Caco-2 (cell line): ENCODE measurements at places on chromosomes 5 and 9. TPM values are rescaled to one million over a fixed set of nuclear protein-coding genes. Genes with fewer than 3 reads are reported as not detected.
A peak's percentile ranks its signal among the peaks of the same experiment; 100 is the strongest.

GRCh38 chr9:83936523-83936922 is 15.3 kb upstream of the KIF27 start:
- DNase-seq: no peak
- no peaks in the 10 kb centered on the region for H3K4me1 ChIP-seq
- H3K27me3 ChIP-seq: no peaks in the 10 kb centered on the region
- H3K36me3 ChIP-seq: no peaks in the 10 kb centered on the region

DNA sequence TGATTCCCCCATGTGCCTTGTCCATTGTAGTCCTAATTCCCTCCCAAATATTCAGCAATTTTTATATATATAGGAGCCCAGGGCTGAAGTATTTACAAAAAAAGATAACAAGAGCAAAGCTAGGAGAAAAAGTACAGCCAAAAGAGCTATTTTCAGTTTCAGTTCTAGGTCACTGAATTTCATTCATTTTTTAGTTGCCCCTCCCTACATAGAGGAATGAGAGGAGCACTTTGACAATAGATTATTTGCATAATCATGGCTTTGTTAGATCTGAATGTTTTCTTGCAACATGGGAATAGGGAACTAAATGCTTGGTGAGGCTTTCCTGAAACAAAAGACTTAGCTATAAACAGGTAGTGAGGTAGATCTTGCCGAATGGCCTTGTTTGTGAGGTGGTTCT is 15.3 kb upstream of the F2RL2 start:
- H3K27me3 ChIP-seq: no peaks in the 10 kb centered on the region
- no peak for DNase-seq
- no peak overlapping the region for H3K27ac ChIP-seq
- H3K4me3 ChIP-seq: no peak overlapping the region

GRCh38 chr9:36847781-36848673 is 186.0 kb downstream of the PAX5 start:
- H3K27me3 ChIP-seq: no peaks in the 10 kb centered on the region
- no peaks in the 10 kb centered on the region for H3K4me1 ChIP-seq
- no peak overlapping the region for H3K27ac ChIP-seq
- no peak for DNase-seq
- H3K4me3 ChIP-seq: no peak overlapping the region
- H3K36me3 ChIP-seq: no peaks in the 10 kb centered on the region

- no peaks in the 10 kb centered on the region for H3K4me1 ChIP-seq
- no peak for DNase-seq
- H3K27me3 ChIP-seq: no peaks in the 10 kb centered on the region; the same call in none of the 2 replicates
- H3K4me3 ChIP-seq: no peak overlapping the region
- H3K36me3 ChIP-seq: no peaks in the 10 kb centered on the region
Observed at GRCh38 chr5:42779083-42779482, 22.5 kb downstream of the CCDC152 start.

DNA sequence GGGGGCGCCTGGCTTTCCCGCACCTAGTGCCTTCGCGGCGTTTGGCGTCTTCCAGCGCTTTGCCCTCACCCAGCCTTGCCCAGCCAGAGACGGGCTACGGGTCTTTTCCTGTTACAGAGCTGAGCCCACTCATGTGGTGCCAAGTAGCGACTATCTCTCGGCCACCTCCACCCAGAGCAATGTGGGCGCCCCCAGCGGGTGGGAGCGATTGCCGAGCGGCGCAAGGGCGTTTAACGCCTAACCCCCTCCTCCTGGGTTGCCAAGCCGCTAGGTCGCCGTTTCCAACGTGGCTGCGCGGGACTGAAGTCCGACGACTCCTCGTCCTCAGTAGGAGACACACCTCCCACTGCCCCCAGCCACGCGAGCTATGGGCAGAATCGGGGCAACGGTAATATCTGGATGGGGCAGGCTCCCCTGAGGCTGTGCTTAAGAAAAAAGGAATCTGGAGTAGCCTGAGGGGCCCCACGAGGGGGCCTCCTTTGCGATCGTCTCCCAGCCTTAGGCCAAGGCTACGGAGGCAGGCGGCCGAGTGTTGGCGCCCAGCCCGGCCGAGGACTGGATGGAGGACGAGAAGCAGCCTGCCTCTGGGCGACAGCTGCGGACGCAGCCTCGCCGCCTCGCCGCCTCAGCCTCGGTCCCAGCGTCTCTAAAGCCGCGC is 5.8 kb downstream of the TLX3 start:
- no peak overlapping the region for H3K4me3 ChIP-seq
- H3K27me3 ChIP-seq: no peaks in the 10 kb centered on the region
- no peak overlapping the region for H3K27ac ChIP-seq
- no peaks in the 10 kb centered on the region for H3K4me1 ChIP-seq
- DNase-seq: no peak

GRCh38 chr5:73596705-73597328 is 29.2 kb upstream of the ARHGEF28 start:
- H3K36me3 ChIP-seq: no peaks in the 10 kb centered on the region
- peak; percentile 56 for DNase-seq
- no peaks in the 10 kb centered on the region for H3K27me3 ChIP-seq
- no peak overlapping the region for H3K4me3 ChIP-seq
- H3K4me1 ChIP-seq: no peaks in the 10 kb centered on the region

DNA sequence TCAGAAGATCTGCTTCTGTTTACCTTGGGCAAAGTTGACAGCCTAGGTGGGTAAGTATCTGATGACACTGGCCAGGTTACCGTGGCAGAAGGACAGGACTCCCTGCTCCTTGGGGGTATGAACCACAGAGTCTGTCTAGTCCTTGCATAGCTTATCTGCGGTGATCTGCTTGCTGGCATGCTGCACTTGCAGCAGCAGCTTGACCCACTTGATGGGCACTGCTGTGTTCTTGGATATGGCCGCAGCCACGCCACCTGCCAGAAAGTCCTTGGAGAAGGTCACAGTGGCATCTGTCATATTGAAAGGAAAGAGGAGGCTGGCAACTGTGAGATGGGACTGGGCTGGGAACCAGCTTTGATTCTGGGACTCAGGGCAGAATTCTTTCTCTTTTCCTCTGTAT is 35.9 kb upstream of the POC5 start:
- no peaks in the 10 kb centered on the region for H3K4me1 ChIP-seq
- DNase-seq: no peak
- no peaks in the 10 kb centered on the region for H3K36me3 ChIP-seq
- H3K27me3 ChIP-seq: no peaks in the 10 kb centered on the region
- no peak overlapping the region for H3K4me3 ChIP-seq

DNA sequence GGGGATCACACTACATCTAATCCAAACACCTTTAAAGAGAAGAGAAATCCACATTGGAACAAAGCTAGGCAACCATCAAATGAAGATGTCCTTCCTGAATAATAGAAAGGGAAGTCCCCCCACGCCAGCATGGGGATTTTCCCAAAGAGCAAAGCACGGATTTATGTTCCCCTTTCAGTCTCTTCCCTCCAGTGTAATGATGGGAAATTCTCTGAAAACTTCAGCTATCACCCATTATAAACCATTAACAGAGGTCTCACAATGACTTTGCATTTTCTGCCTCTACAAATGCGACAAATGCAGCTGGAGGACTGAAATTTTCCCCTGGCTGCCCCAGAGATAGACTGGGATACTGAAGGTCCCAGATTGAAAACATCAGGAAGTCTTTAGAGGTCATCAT is 368.7 kb downstream of the EFNA5 start:
- H3K27me3 ChIP-seq: no peaks in the 10 kb centered on the region
- no peaks in the 10 kb centered on the region for H3K36me3 ChIP-seq
- no peaks in the 10 kb centered on the region for H3K4me1 ChIP-seq
- no peak for DNase-seq
- H3K4me3 ChIP-seq: no peak overlapping the region
- H3K27ac ChIP-seq: no peak overlapping the region

DNA sequence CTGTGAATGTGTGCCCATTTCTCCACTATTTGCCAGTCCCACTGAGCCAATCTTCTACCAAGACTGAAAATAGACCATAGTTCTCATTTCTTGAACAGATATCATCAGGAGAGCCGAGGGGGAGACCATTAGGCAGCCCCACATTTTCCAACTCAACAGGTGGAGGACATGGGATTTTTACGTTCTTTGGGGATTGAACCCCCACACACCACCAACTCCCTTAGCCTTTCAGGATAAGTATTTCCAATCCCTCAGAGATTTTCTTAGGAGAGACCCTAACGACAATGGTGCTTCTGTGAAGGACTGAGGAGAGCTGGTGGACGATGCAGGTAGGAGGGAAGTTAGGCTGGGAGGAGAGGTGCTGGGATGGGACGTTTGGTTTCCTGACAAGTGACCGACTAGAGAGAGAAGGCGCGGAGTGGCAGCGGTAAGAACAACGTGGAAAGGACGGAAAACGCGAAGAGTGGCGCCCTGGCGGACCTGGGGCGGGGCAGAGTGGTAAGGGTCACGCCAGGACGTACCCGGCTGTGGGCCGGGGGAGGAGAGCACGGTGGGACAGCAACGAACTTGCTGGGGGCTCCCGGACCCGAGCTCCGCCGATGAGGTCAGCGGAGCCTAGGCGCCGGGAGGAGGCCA is 681 bp upstream of the CHSY3 start:
- peak overlapping the region; percentile 67 for H3K4me3 ChIP-seq
- peaks cover 15% of the 10 kb centered on the region for H3K4me1 ChIP-seq
- no peak for DNase-seq
- no peaks in the 10 kb centered on the region for H3K36me3 ChIP-seq

DNA sequence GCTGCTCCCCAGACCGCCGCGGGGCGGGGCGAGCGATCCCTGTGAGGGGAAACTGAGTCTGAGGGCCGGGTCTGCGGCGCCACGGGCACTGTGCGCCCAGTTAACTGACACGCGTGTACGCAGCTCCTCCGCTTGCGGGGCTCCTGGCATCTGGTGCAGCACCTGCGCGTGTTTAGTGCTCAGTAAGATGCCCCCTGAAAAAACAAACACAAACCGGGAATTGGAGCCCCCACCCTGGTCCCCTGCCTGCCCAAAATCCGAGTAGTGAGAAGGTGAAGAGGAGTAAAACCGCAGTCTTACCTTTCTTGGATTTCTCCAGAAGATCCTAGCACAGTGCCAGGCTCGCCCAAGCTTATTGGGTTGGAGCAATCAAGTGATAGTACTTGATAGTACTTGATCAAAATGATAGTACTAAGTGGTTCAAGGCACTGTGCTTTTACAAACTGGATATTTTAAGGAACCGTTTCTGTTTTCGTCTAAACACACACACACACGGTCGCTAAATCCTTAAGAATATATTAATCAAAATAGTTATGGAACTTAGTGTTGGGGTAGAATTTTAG is 2.7 kb upstream of the TRAF1 start:
- peaks cover 2% of the 10 kb centered on the region; the same call in 1 of the 2 replicates for H3K27me3 ChIP-seq
- peak overlapping the region; percentile 64 for H3K4me3 ChIP-seq
- H3K36me3 ChIP-seq: no peaks in the 10 kb centered on the region
- H3K27ac ChIP-seq: no peak overlapping the region
- H3K4me1 ChIP-seq: peaks cover 5% of the 10 kb centered on the region; the same call in 1 of the 2 replicates
- no peak for DNase-seq

GRCh38 chr5:25286319-25286718 is 641.5 kb upstream of the CDH10 start:
- H3K27ac ChIP-seq: no peak overlapping the region
- H3K36me3 ChIP-seq: no peaks in the 10 kb centered on the region
- no peak for DNase-seq
- 0 out of 2 replicates have a peak, but pooled peaks cover 8% of the 10 kb centered on the region for H3K4me1 ChIP-seq
- no peak overlapping the region for H3K4me3 ChIP-seq

GRCh38 chr9:751137-752051 is 90.1 kb upstream of the DMRT1 start:
- DNase-seq: peak; percentile 24
- H3K4me1 ChIP-seq: peaks cover 13% of the 10 kb centered on the region; the same call in 1 of the 2 replicates
- H3K36me3 ChIP-seq: no peaks in the 10 kb centered on the region; the same call in 1 of the 2 replicates
- no peaks in the 10 kb centered on the region for H3K27me3 ChIP-seq

DNA sequence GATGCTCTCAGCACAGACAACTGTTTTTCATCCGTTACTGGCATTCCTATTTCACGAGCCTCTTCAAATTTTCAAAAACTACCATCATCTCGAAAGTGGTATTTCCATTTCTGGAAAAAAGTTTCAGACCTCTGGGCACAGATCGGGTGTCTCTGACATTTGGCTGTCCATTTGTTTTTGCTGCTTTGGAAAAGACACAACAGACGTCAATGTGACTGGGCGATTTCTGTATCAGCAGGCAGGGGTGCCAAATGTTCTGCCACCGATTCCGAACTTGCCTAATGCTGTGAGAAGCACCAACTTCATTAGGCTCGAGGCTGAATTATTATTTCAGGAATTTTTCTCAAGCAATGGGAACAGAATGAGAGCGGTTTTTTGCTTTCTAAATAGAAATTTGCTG is 105.6 kb downstream of the ARSB start:
- no peak for DNase-seq
- no peak overlapping the region for H3K4me3 ChIP-seq
- no peaks in the 10 kb centered on the region for H3K27me3 ChIP-seq

- no peaks in the 10 kb centered on the region for H3K4me1 ChIP-seq
- H3K4me3 ChIP-seq: no peak overlapping the region
- no peak for DNase-seq
- H3K27ac ChIP-seq: no peak overlapping the region
- H3K36me3 ChIP-seq: no peaks in the 10 kb centered on the region
Observed at GRCh38 chr5:166031926-166032325, 2259.5 kb upstream of the WWC1 start.

DNA sequence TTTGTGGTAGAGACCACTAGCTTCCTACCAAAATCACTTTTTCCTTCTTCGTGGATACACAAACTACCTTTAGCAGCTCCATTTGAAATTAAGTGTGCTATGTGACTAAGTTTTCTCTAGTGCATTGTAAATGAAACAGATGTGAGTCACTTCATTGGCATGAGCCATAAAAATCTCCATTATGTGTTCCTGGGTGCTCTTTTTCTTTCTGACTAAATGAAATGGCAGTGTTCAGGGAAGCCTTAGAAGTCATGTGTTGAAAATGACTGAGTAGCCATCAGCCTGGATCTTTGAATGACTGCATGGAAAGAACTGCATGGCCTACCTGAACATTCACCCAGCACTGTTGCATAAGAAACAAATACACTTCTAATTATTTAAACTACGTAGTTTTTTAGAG is 107.9 kb downstream of the NDUFAF2 start:
- H3K4me3 ChIP-seq: no peak overlapping the region
- H3K27me3 ChIP-seq: no peaks in the 10 kb centered on the region
- H3K4me1 ChIP-seq: peaks cover 31% of the 10 kb centered on the region
- H3K27ac ChIP-seq: no peak overlapping the region

DNA sequence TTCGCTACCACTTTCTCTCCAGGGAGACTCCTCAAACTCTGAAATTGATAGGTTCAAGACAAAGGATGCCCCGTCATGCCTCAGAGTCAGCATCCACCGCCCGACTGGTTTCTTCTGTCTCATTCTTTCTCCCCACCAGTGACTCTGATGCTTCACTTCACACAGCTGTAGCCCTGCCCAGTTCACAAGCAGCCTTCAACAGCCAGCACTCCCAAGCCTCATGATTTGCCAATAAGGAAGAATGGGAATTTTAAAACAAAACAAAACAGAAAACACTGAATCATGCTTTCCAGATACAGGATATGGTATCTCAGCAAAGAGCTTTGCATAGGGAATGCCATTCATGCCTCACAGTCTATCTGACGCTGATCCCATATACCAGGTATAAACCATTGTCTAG is 371.2 kb upstream of the RORB start:
- H3K4me1 ChIP-seq: no peaks in the 10 kb centered on the region
- no peaks in the 10 kb centered on the region for H3K36me3 ChIP-seq
- no peak overlapping the region for H3K27ac ChIP-seq
- H3K4me3 ChIP-seq: no peak overlapping the region
- no peaks in the 10 kb centered on the region for H3K27me3 ChIP-seq

Gene PCDHGA5
- 0.57 and 0.72 TPM in 2 replicates for total RNA-seq

Gene CTXN3
- total RNA-seq: not detected in 2 replicates

Gene ZDHHC11B
- total RNA-seq: 1.00 and 1.1 TPM in 2 replicates

Gene DMXL1
- 30.0 and 33.1 TPM in 2 replicates for total RNA-seq

Gene IL17B
- not detected in 2 replicates for total RNA-seq
